GM10248 (cell line): ENCODE measurements at places on chromosomes 5 and 9.

- DNase-seq = peak; percentile 74
Observed at GRCh38 chr5:174910245-174910737, 185.9 kb downstream of the MSX2 start.

GRCh38 chr5:123505633-123506032 lies 6.3 kb upstream of the CSNK1G3 start:
- no peak for DNase-seq

DNA sequence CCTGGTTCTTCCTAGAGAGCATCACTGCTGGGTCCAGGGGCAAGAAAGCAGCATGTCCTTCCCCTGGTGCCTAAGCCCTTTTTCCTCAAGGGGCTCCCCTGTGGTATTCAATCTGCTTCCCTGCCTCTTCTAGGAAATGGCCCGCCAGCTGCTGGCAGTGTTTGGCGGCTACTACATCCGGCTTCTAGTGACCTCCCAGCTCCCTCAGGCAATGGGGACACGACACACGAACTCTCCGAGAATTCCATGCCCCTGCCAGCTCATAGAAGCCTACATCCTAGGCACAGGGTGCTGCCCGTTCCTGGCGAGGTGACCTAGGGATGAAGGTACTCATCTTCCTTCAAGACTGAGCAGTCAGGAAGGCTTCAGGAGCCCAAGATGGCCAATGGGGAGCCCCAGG lies 14.6 kb downstream of the TEX53 start:
- DNase-seq = no peak

GRCh38 chr9:3419893-3420292 lies 105.9 kb downstream of the RFX3 start:
- no peak for DNase-seq

DNA sequence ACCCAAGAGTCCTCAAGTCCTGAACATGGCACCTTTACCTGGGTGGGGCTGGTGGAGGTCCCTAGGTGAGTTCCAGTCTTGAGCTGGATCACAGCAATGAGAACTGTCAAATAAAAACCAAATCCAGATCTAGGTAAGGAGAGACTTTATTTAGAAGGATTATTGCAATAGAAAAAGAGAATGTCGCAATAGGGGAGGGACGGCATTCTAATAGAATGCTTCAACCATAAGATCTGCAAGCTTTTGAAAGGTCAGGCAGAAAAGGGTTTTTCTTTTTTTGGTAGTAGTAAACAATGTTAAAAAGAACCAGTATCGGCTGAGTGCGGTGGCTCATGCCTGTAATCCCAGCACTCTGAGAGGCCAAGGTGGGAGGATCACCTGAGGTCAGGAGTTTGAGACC lies 5.2 kb upstream of the GCNT1 start:
- no peak for DNase-seq

DNA sequence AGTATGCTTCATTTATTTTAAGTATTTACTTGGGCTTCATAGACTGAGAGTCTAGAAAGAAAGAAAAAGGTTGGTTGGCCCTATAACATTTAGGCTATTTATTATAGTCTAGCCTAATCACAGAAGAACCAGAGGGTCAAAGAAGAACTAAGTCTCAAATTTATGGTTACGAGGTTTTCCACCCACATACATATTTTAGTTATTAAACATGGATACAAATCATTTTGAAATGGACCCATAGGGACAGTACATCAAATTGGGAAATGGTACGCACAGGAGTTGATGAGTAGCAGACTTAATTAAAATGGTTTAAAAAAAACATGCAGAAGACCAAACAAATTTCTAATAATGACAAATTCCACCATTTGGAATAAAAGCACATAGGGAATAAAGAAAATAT lies 17.7 kb downstream of the SVEP1 start:
- DNase-seq = no peak

GRCh38 chr9:136939996-136940525 lies 4.5 kb downstream of the FBXW5 start:
- DNase-seq = no peak

- DNase-seq = no peak
Observed at GRCh38 chr5:77987331-77987730, 211.2 kb upstream of the TBCA start.

GRCh38 chr5:142694092-142694856 lies 8.4 kb upstream of the FGF1 start:
- no peak for DNase-seq

GRCh38 chr9:84819491-84819991 lies 150.0 kb downstream of the NTRK2 start:
- no peak for DNase-seq

DNA sequence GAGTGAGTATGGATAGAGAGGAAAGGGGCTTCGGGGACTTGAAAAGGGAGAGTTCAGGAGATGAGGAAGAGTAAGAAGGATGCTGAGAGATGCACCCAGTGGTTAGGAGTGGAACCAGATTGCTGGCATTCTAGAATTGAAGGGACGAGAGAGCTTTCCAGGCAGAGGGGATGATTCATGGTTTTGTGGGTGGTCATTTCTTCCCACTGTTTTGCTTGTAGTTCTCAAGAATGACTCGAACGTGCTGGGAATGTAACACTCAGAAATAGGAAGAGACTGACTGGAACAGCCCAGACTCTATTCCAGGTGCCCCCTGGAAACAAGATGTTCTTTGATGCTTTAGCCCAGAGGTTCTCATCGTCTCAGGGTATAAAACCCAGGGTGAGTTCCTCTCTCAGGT lies 294.2 kb downstream of the ICE1 start:
- DNase-seq = no peak

GRCh38 chr5:106876665-106877194 lies 794.0 kb downstream of the EFNA5 start:
- no peak for DNase-seq

DNA sequence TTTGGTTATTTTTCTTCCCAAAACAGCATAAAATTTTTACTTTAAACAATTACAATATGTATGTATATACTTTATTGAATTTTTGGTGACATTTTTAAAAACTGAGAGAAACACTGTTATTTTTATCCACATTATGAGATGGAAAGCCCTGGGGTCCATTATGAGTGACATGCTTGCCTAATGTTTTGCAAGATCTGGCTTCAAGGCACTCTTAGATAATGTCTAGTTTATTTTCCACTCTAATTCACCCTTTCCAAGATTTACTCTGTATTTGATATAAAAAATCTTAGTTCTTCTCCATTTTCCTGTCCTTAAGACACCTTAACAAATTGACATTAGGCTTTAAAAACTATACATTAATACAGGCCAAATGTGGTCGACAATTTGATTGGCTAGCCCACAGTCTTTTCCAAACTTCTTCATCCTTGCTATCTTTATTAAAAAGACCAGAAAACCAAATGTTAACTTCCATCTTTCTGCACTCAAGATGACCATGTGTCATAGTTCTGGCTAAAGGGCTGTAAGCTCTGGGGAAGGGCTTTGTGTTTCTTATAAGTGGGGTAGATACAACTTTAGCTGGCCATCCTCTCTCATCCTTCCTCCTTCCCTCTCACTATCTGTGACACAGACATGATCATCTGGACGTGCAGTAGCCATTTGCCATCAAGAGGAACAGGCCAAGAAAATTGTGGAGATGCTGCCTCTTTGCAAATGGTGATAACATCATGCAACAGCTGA lies 561.1 kb downstream of the PDE4D start:
- no peak for DNase-seq

GRCh38 chr9:79301085-79301484 lies 270.7 kb upstream of the TLE4 start:
- no peak for DNase-seq

GRCh38 chr5:107242411-107243219 lies 428.1 kb downstream of the EFNA5 start:
- DNase-seq = no peak

- peak; percentile 15 for DNase-seq
Observed at GRCh38 chr5:150904479-150905311, at the start of gene ZNF300. ZNF300 (minus strand) TSS chr5:150904980; CDS start chr5:150903155, 1,825 bp downstream.

DNA sequence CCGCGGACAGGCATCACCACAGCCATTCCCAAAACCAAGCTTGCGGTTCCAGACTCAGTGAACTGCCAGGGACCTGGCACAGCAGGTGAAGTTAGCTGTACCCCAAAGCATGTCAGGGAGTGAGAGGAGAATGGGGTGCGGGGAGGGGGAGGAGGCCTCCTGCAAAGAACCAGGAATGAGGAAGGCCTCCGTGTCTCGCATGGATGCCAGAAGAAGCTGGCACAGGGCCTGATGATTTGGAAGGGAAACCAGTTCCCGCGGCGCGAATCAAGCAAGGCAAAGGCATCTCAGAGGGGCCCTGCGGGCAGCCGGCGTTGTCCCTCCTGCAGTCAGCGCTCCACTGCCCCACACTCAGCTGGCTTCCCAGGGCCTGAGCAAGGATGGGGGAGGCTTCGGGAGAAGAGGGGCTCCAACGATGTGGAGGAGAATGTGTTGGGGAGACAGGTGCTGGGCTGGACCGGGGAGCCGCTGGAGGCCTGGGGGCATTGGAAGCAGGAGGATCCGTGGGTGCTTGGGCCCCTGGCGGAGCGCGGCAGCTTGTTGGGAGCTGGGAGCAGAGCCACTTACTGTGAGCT lies 14.6 kb downstream of the SLC9A3 start:
- no peak for DNase-seq

- DNase-seq = no peak
Observed at GRCh38 chr5:61824396-61824795, 481.6 kb upstream of the KIF2A start.

- DNase-seq = no peak
Observed at GRCh38 chr9:78905986-78906755, 609.2 kb downstream of the PSAT1 start.

GRCh38 chr9:136588663-136589464 lies 43.0 kb upstream of the NOTCH1 start:
- DNase-seq = peak; percentile 63

GRCh38 chr5:68215898-68216244 lies 315 bp downstream of the PIK3R1 start:
- DNase-seq = peak; percentile 75

- DNase-seq = no peak
Observed at GRCh38 chr9:91151718-91152095, 210.0 kb downstream of the AUH start.

DNA sequence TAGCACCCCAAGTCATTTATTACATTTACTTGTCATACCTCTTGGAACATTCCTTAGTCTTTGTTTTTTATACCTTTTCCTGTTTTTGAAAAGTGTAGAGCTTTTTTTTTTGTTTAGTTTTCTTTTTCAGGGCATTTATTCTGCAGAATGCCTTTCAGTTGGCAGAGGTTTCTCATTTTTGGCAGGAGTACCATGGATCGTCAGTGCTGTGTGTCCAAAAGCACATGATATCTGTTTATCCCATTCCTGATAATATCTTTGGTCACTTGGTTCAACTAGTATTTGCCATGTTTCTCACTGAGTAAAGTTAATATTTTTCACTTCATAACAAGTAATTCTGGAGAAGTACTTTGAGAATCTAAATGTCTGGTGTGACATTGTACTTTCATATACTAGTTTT lies 10.7 kb downstream of the OGN start:
- DNase-seq = no peak

DNA sequence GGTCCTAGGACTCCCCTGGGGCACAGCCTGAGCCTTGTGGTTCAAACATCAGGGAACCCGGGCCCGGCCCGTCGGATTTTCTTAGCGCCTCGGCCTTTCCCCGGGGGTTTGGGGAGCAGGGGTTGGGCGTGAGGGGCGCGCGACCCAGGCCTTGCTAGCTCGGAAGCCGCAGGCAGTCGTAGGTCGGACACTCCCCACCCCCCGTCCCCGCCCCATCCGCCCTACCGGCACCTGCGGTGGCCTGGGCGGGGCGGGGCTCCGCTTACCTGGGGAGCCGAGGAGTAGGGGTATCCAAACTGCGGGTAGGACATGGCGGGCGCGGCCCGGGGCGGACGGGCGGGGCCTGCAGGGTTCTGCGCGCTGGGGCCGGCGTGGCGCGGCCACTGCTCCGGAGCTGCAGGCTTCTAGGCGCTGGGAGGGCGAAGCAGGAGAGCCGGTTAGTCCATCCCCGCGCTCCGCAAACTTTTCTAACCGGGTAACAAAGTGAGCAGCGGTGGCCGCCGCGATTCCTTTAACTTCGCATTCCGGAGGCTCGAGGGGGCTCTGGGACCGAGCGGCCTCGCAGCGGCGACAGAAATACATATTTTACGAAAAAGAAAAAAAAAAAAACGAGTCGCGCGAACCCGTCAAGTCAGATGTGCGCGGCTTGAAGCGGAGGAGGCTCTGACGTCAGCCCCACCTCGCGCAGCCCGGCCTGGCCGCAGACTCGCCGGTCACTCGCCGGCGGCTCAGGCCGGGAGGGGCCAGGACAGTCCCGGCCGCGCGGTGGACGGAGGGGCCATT lies at the start of gene IRX4:
Gene IRX4 (minus strand): TSS at position 589 of the 783 bp plus-strand sequence. CDS start 278 bp downstream, at position 311.
- DNase-seq = no peak

- DNase-seq = no peak
Observed at GRCh38 chr9:134585021-134585561, 56.5 kb upstream of the COL5A1 start.
